Smooth muscle cell of trachea (primary cell): ENCODE measurements at places on chromosomes 2 and 18. TPM values are rescaled to one million over a fixed set of nuclear protein-coding genes. Genes with fewer than 3 reads are reported as not detected.

Gene KCNG2
- total RNA-seq = 0.73 and 3.3 TPM in 2 replicates

Gene NEURL3
- 0.17 TPM in 1 of 2 replicates, not detected in the other for total RNA-seq

Gene LRP1B
- total RNA-seq = not detected in 2 replicates

Gene GAD1
- total RNA-seq = 0.33 TPM in 1 of 2 replicates, not detected in the other

Gene RAB6C
- not detected in 2 replicates for total RNA-seq

Gene TUBA4B
- total RNA-seq = 0.17 TPM in 1 of 2 replicates, not detected in the other

Gene TP53I3
- 59.9 and 88.3 TPM in 2 replicates for total RNA-seq

Gene TNP1
- not detected in 2 replicates for total RNA-seq

Gene CABYR
- 7.7 and 10.1 TPM in 2 replicates for total RNA-seq

Gene POTEJ
- not detected in 2 replicates for total RNA-seq

Gene GALNT14
- 0.66 and 1.7 TPM in 2 replicates for total RNA-seq
